ENCODE measurements at places on chromosomes 6 and 20.
A peak's percentile ranks its signal among the peaks of the same experiment; 100 is the strongest.

DNA sequence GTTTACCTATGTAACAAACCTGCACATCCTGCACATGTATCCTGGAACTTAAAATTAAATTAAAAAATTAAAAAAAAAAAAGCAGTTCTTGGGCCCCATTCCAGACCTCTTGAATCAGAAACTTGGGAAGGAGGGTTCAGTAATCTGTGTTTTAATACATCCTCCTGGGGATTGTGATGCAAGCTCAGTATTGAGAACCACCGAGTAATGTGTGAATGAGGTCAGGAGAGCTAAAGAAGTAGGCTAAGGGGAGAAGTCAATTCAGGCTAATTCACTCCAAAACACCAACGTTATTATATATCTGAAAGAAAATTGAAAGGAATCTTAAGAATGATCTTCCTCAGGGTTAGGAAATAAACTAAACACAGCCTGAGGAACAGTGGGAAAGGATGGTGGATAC lies 120.4 kb downstream of the RNF144B start:
- no peak for DNase-seq

DNA sequence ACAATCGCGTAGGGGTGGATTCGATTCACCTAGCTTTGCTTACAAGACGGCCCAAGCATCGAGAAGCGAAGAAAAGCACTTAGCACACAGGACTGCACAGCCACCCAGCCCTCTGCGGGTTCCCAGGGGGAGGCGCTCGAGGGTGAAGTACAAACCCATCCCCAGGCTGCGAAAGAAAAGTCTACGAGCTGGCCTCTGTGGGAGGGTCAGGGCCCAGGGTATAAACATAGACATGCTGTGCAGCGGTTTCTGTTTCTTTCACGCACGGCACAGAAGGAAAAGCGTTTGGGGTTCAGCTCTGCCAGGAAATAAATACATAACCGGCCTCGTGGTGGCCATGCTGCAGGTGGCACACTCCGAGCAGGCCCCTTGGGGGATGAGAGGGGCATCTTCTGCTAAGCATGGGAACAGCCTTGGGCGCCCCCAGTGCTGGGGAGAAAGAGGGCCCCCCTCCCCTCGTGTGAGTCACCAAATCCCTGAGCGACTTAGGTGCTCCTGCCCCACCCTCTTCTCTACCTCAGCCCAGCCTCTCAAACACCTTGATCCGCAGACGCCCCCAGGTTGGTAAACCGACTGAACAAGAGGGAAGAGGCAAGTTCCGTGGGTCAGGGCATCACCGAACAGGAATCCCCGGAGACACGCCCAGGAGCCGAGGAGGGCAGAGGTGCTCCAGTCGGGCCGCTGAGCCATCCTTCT lies 91.6 kb upstream of the RIPOR2 start:
- DNase-seq, result peak; percentile 64

DNA sequence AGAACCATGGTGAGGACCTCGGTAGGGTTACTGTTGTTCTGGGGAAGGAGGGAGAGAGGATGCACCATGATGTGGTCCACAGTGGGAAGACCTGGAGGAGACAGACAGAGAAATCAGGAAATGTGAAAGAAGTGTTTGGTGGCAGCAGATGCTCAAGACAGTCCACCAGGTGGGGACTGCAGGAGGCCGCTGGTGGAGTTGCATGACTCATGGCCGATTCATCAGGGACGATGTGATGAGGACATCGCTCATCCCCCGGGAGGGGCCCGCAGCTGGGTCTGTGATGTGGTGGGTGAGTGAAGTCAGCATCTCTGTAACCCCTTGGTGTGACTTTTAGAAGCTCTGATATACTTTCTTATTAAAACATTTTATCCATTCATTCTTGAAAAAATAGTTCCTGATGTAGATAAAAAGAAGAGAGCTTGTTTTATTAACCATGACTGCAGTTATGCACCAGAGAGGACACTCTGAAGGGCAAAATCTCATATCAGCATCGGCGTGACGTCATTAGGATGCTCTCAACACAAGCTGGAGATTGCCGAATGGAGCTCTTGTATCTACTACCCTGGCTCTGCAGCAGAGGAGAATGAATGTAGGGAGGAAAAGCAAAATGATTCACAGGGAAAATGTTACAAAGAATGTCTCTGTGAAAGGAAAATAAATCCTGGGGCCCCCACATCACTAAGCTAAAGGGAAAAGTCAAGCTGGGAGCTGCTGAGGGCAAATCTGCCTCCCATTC lies 71.2 kb downstream of the RAMACL start:
- DNase-seq, result peak; percentile 51

DNA sequence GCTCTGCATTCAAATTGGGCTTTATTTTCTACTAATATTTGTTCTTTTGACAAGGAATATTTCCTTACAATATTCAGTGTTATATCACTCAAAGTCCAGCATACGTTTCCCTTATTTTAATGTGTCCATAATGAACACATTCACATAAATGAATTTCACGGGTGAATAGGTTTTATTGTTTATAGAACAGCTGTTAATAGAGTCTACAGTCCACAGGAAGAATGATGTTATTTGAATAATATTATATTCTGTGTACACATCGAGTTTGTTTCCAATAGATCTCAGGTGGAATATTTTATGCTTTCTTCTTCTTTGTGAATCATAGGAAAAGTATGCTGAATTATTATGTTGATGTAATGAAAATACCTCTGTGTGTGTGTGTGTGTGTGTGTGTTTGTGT lies 582.4 kb downstream of the CDH26 start:
- DNase-seq, result no peak

DNA sequence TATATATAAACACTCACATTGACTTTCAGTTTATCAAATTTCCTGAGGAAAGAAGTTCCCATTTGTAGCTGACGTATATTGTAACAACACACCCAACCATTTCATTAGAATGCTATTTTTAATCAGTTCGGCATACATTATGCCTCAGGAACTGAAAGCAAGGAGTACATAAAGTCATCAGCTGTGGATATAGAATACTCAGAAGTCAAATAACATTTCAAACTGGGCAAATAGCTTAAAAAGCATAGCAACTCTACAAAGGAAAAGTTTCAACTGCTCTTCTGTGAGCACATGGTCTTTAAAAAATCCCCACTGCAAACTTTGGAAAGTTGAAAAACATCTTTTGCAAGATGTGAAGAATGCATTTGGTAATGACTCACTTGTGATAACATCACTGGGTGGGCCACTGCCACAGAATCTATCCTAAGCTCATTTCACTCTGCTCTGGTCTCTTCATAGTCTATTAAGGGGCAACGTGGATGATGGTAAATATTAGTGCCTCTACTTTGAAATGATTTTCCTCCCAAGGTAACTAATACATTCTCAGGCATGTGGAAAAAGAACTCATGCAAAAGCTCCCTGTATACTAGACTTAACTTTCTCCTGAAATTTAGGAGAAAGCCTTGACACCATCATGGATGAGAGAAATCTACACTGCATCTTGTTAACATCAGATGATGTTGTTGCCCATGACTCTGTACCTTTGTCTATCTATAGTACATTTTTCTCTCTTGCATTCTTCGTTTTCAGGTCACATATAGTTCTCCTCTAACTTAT lies 49.2 kb downstream of the FYN start:
- no peak for DNase-seq
